ENCODE measurements at places on chromosomes 1 and 21. TPM values are rescaled to one million over a fixed set of nuclear protein-coding genes. Genes with fewer than 3 reads are reported as not detected.

DNA sequence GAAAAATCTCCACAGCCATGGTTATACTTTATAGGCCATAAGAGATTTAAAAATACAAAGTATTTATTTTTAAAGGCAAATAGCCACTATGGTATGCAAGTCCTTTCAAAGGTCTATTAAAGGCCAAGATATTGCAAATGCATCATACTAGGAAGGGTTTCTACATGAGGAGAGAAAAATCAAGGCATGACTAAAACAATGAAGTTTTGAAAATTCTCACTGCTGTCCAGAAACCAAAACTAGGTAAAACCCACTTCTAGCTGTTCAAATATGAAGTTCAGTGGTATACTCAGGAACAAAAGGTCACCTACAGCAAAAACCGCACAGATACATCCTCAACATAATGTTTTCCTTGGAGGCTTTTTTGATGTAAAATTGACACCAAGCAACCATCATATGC, 75.0 kb downstream of the EPS15 start:
- no peak for DNase-seq

ANGPTL1 gene
- 154 TPM for total RNA-seq

DNA sequence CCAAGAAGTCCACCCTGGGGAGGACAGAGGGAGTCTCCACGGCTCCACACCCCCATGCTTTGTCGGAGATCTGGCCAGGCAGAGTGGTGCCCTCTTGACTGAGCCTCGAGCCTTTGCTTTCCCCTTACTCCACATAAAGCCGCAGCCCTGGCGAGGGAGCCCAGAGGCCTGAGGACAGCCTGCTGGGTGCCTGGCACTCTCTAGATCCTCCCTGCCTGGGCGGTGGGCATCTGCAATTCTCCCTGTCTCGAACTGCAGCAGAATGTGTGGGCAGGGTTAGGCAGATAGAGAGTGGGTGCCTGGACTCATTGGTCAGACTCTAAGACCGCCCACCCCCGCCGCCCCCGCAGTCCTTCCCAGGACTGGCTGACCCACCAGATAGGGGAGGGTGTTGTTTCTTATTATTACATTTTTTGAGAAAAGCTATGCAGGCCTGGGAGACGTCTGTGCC, 13.9 kb downstream of the EPHX1 start:
- DNase-seq: no peak

DNA sequence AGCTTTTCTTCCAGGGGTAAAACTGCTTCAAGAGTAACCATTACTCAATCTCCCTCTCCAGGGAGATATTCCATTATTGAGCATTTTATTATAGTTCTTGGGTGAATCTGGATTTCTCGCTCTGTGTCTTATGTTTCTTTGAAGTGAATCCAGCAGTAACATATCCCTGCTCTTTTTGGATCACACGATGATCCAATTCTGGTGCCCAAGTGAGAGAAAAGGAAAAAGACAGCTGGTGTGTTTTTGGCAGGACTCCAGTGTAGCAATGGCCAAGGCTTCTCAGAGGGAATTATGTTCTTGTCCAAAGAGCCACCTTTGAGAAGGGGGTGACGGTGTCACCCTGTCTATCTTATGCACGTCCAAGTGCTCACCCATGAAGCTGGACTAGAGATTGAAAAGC, 140.3 kb upstream of the ERRFI1 start:
- DNase-seq: no peak

All from omental fat pad (tissue), 4 donors.